ENCODE measurements at places on chromosomes 7 and 10. TPM values are rescaled to one million over a fixed set of nuclear protein-coding genes. Genes with fewer than 3 reads are reported as not detected.
A peak's percentile ranks its signal among the peaks of the same experiment; 100 is the strongest.

DNA sequence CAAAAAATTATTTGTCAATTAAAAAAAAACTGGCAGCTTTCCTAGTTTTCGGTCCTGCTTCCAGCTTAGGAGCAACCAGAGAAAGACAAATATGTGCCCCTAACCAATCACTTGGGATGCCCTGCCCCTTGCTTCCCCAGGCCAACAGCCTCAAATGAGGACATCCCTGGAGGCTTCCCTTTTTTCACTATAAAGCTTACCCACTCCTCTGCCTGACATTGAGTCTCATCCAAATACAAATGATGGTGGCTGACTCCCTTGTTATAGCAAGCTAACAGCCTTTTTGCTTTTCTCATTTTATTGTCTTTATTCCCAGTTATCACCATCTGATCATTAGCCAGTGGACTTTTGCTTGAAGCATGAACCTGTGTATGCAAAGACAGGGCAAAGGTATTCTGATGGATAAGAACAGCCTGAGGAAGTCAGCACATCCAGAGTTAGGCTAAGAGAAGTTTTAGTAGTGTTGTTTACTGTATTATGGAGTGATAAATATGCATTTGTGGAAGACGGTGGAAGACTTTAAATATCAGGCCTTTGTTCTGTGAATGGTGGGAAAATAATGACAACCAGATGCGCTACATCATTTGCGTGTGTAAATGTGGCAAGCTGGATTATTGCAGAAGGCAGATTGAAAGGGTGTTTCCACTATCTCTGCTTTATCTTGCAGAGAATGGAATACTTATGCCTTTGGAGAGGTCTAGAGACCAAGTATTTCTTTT, 1.7 kb upstream of the CCM2 start:
- no peak overlapping the region for H3K4me3 ChIP-seq
- peaks cover 8% of the 10 kb centered on the region for H3K4me1 ChIP-seq
- no peak overlapping the region for H3K27ac ChIP-seq
- no peaks in the 10 kb centered on the region for H3K36me3 ChIP-seq

- H3K36me3 ChIP-seq = no peaks in the 10 kb centered on the region
- no peaks in the 10 kb centered on the region for H3K27me3 ChIP-seq
- H3K4me3 ChIP-seq = no peak overlapping the region
- no peak overlapping the region for H3K27ac ChIP-seq
These were observed 137.2 kb upstream of the IGFBP3 start for GRCh38 chr7:46058086-46058823.

DNA sequence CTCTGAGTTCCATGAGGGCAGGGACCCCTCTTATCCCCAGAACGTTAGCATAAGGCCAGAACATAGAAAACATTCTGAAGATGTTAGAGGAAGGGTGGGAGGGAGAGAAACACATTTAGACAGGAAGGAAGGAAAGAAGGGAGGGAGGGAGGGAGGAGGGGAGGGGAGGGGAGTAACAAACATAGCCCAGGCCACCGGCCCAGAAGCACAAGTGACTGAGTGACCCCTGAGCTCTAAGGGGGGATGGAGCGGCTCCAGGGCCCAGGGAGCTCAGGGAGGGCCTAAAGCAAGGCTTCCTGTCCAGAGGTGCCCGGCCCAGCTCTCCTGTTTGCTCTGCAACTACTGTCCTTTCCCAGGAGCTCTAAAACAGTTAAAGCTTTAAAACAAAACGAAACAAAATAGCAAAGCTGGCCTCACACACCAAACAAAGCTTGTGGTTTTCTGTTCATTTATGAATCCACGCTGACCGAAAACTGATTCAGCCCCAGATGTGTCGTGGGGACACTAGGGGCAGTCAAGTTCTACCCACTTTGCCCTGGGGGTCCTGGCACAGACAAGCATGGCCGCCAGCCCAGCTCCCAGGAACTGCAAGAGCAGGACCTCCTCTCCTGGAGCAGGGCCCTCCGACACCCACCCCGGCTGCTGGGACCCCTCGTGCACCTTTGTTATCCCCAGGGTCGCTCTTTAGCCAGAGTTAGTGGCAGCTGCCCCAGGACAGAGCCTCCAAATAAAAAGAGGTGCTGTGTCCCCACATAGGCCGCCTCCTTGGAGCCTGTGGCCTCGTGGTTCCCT, 496.2 kb upstream of the FOXK1 start:
- no peak for DNase-seq
- no peak overlapping the region for H3K27ac ChIP-seq
- no peaks in the 10 kb centered on the region for H3K4me1 ChIP-seq
- no peaks in the 10 kb centered on the region for H3K36me3 ChIP-seq
- H3K4me3 ChIP-seq = no peak overlapping the region

DNA sequence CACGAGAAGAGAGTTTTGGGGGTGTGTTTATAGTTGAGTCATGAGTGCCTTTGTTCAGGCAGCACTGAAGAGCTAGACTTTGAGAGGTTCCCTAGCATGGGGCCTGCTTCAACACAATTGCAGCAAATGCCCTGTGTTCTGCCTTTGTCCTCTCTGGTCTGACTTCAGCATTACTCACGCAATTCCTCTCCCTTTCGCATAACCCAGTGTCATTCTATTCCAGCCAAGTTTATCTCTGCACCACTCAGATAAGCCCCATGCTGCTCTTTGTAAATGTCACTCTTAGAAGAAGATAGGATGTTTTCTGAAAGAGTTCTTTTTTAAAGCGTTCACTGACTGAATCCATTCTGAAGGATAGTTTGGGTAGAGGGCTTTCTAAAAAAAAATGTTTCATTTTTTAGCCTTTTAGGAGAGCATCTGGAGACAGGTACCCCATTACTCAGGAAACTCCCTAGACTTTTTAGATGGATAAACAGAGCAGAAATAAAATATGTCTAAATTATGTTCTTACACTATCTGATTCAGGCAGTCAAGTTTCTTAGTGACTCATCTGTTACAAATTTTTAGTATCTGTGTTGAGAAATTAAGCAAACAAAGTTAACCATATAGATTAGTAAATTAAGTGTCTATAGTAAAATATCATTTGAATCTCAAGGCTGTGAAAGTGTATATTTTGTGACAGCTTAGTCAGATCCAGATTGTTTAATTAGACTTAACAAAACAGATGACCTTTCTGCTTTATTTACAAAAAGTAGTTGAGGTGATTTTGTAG, 318.5 kb downstream of the GPR158 start:
- H3K4me1 ChIP-seq = peaks cover 13% of the 10 kb centered on the region
- no peaks in the 10 kb centered on the region for H3K27me3 ChIP-seq

GRCh38 chr7:98186452-98187137, 24.6 kb upstream of the BHLHA15 start:
- no peak overlapping the region for H3K4me3 ChIP-seq
- H3K36me3 ChIP-seq = no peaks in the 10 kb centered on the region
- DNase-seq = peak; percentile 86
- H3K27me3 ChIP-seq = no peaks in the 10 kb centered on the region
- H3K4me1 ChIP-seq = peaks cover 5% of the 10 kb centered on the region

DNA sequence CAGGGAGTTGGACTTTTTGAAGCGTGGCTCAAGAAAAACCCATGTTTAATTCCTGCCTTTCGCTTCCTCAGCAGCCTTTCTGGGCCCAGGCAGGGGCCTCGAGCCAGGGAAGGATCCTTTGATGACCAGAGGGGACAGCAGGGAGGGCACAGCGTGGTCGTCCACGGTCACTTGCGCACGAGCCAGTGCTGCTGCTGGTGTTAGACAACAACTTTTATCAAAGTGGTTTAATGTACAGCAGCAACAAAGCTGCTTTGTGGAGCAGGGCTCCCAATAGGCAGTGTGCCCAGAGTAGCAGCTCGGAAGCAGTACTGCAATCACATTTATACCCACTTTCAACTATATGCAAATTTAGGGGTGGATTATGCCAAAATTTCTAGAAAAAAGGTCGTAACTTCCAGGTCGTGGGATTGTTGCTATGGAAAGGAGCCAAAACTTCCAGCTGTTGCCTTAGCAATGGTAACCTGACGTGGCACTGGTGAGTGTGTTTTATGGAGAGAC, 6.1 kb downstream of the GIMAP1 start:
- DNase-seq = no peak
- H3K4me1 ChIP-seq = no peaks in the 10 kb centered on the region
- no peak overlapping the region for H3K27ac ChIP-seq
- H3K36me3 ChIP-seq = no peaks in the 10 kb centered on the region
- H3K4me3 ChIP-seq = no peak overlapping the region
- no peaks in the 10 kb centered on the region for H3K27me3 ChIP-seq

DNA sequence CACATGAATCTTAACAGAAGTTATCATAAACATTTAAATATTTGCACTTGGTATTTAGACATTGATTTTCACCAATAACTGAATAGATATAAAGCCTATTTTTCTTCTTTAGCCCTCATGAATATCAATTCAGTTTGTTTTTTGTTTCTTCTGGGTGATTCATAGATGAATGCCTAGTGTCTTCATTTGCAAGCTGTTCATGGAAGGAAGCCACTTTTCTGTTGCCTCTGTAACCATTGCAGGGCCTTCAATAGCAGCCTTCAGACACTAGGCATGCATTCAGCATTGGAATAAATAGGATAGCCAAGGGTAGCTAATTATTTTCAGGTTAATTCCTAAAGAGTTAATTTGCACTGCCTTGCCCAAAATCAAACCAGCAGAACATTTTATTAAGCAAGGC, 375.3 kb downstream of the DPP6 start:
- H3K4me1 ChIP-seq = no peaks in the 10 kb centered on the region
- no peaks in the 10 kb centered on the region for H3K27me3 ChIP-seq
- no peak overlapping the region for H3K4me3 ChIP-seq
- no peaks in the 10 kb centered on the region for H3K36me3 ChIP-seq
- H3K27ac ChIP-seq = no peak overlapping the region

DNA sequence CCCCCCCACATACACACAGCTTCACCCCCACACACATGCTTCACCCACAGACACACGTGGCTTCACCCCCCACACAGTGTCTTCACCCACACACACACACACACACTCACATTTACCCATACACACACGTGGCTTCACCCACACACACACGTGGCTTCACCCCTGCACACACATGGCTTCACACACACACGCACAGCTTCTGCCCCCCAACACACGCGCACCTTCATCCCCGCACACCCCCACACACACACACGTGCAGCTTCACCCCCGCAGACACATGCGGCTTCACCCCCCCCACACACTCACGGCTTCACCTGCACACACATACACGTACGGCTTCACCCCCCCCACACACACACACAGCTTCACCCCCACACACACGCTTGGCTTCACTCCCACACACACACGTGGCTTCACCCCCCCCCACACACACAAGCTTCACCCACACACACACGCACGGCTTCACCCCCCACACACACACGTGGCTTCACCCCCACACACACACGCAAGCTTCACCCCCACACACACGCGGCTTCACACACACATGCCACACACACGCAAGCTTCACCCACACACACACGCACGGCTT, 82.4 kb downstream of the NKX6-2 start:
- peaks cover 5% of the 10 kb centered on the region for H3K36me3 ChIP-seq
- H3K27ac ChIP-seq = no peak overlapping the region
- no peak overlapping the region for H3K4me3 ChIP-seq

DNA sequence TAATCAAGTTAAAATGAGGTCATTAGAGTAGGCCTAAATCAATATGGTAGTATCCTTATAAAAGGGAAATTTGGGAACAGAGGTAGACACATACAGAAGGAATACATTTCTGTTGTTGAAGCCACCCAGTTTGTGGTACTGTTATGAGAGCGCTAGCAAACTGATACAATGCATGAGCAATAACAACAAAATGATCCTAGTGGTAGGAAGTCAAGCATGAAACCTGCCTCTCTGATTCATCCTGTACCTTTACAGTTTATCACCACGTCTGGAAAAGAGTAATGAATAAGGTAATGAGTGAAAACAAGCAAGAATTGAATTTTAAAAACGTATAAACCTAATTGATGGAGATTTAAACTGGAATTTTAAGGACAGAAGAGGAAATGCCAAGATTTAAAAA, 217.2 kb downstream of the PCLO start:
- no peaks in the 10 kb centered on the region for H3K36me3 ChIP-seq
- no peak overlapping the region for H3K27ac ChIP-seq
- H3K4me3 ChIP-seq = no peak overlapping the region
- H3K27me3 ChIP-seq = no peaks in the 10 kb centered on the region
- H3K4me1 ChIP-seq = no peaks in the 10 kb centered on the region

THSD7A gene
- total RNA-seq = 3.5 TPM

ALDH18A1 gene
- 121 TPM for total RNA-seq

LOXL4 gene
- 41.2 TPM for total RNA-seq

ITGB8 gene
- total RNA-seq = 11.1 TPM

GOLGA7B gene
- not detected for total RNA-seq

GPR85 gene
- 1.3 TPM for total RNA-seq
